ENCODE measurements at places on chromosomes 1 and 21. TPM values are rescaled to one million over a fixed set of nuclear protein-coding genes. Genes with fewer than 3 reads are reported as not detected.

Gene UMODL1
- polyA plus RNA-seq = not detected

Gene LRIG2
- 2.9 TPM for polyA plus RNA-seq

Gene SASS6
- polyA plus RNA-seq = 3.3 TPM

Gene CRABP2
- 0.89 TPM for polyA plus RNA-seq

Gene MANEAL
- 3.8 TPM for polyA plus RNA-seq

Gene RPL11
- polyA plus RNA-seq = 3,255 TPM

Gene SELENBP1
- polyA plus RNA-seq = 88.8 TPM

Gene C1orf226
- 8.1 TPM for polyA plus RNA-seq

Gene DDOST
- 89.7 TPM for polyA plus RNA-seq

Gene CBR1
- 1,477 TPM for polyA plus RNA-seq

Gene TRPM2
- 2.7 TPM for polyA plus RNA-seq

Gene PDPN
- polyA plus RNA-seq = 18.7 TPM

Gene AIRE
- polyA plus RNA-seq = not detected

Gene ABCA4
- polyA plus RNA-seq = 4.3 TPM

Gene SLC6A9
- 15.7 TPM for polyA plus RNA-seq

Gene ADAMTS5
- 4.4 TPM for polyA plus RNA-seq

Gene CELA3B
- 11.4 TPM for polyA plus RNA-seq

Gene IL20
- polyA plus RNA-seq = not detected

Gene LEPR
- not detected for polyA plus RNA-seq

Gene LCE1D
- polyA plus RNA-seq = not detected

Gene GPA33
- polyA plus RNA-seq = 30.9 TPM

Gene ATP1A4
- polyA plus RNA-seq = not detected

Gene CFH
- polyA plus RNA-seq = 0.89 TPM

Gene VASH2
- polyA plus RNA-seq = 0.27 TPM

Gene GNAT2
- polyA plus RNA-seq = 0.04 TPM

Gene UBXN10
- polyA plus RNA-seq = 0.22 TPM

Gene GJB5
- polyA plus RNA-seq = not detected

Gene AMIGO1
- 2.9 TPM for polyA plus RNA-seq

Gene NUDT4B
- polyA plus RNA-seq = 3.1 TPM

Gene KRTAP10-5
- not detected for polyA plus RNA-seq

Gene RGS7
- polyA plus RNA-seq = not detected

Gene ACKR1
- 2.2 TPM for polyA plus RNA-seq

Gene RBM11
- 0.81 TPM for polyA plus RNA-seq

Gene ACTA1
- 25.7 TPM for polyA plus RNA-seq

Gene SLAMF6
- 1.6 TPM for polyA plus RNA-seq

Gene CACNA1E
- polyA plus RNA-seq = 0.46 TPM

Gene CD1C
- 0.52 TPM for polyA plus RNA-seq

Gene PRELP
- polyA plus RNA-seq = 0.54 TPM

Gene DNAH14
- polyA plus RNA-seq = 3.9 TPM

Gene TMPRSS2
- 135 TPM for polyA plus RNA-seq

Gene KIAA1614
- polyA plus RNA-seq = 0.89 TPM

Gene C1orf185
- not detected for polyA plus RNA-seq

Gene SLFNL1
- 1.6 TPM for polyA plus RNA-seq

Gene CFAP107
- polyA plus RNA-seq = not detected

Gene ERVH48-1
- not detected for polyA plus RNA-seq

Gene S100A1
- polyA plus RNA-seq = 2.9 TPM

Gene ZNF695
- polyA plus RNA-seq = 1.1 TPM

Gene MATN1
- 0.32 TPM for polyA plus RNA-seq

Gene PRAMEF15
- not detected for polyA plus RNA-seq

Gene GBP4
- polyA plus RNA-seq = 2.5 TPM

Gene SYTL1
- 9.5 TPM for polyA plus RNA-seq

Gene OVAAL
- polyA plus RNA-seq = not detected

Gene OR2L3
- not detected for polyA plus RNA-seq

Gene PEF1
- 72.2 TPM for polyA plus RNA-seq
